Left kidney (tissue), 8 donors: ENCODE measurements at places on chromosomes 6 and 20.
A peak's percentile ranks its signal among the peaks of the same experiment; 100 is the strongest.

GRCh38 chr20:51306521-51307358 is 235.8 kb downstream of the NFATC2 start:
- DNase-seq: peak; percentile 55

GRCh38 chr6:82617648-82618047 is 254.0 kb downstream of the TPBG start:
- DNase-seq: no peak

DNA sequence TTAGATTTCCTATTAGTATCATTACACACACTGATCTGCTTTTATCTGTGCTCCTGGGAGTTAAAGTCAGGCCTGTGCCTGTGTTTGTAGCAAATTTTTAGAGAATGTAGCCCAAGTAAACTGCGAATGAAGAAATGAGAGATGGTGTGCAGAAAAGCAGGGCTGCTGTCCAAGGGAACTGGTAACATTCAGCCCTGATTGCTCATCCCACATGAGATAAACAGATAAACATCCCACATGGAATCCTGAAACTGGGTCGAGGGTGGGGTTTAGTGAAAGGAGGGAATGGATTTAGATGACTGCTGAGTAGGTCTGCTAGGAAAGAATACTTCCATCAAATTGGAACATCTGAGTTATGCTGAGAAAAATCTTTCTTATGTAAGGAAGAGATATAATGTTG is 69.1 kb downstream of the GRIK2 start:
- DNase-seq: no peak

DNA sequence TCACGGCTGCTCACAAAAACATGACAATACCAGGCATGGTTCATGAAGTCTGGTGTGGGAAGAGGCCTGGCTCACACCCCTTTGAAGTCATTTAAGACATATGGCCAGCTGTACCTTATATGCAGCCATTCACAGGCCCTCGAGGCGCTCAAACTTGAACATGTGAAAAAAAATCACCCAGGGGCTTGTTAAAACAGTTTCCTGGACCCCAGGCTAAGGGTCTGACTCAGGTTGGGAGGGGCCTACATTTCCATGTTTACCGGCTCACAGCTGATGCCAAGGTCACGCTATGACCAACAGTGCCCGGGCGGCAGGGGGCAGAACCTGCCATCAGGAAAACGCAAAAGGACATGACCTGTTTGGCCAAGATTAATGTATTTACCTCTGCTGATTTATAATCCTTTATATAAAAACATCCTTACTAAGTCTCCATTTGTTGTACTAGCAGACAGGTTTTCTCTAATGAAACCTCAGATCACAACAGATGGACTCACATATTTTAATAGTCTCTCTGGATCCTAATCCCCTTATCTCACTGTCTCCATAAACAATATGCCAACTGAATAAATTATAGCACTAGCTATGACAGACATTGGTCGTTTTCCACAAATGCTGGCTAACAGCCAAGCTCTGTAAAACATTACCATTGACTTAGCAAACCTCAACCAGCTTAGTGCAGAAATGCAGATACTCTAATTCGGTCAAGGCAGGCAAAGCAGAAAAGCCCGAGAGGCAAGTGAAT is 19.9 kb downstream of the EZR start:
- DNase-seq: peak; percentile 70

GRCh38 chr20:37421060-37421905 is 75.3 kb downstream of the SRC start:
- no peak for DNase-seq

GRCh38 chr20:22456109-22456508 is 128.3 kb downstream of the FOXA2 start:
- DNase-seq: no peak
